Left forelimb (tissue), 1 donor: ENCODE measurements at places on chromosomes 16 and 17.

DNA sequence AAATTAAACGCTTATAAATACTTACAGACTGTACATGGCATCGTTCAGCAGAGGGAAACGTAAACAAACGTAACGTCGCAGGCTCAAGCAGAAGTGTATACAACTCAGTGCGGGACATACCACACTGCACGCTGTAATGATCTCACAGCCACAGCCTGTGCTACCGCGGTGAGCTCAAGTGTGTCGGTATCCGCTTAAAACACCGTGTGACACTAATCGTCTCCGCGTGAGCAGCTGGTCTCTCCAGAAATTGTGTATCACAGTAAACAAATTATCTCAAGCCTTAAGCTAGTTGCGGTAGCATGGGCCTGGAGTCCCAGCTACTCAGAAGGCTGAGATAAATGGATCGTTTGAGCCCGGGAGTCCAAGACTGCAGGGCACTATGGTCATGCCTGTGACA lies 115.3 kb downstream of the ANKRD11 start:
- no peak for DNase-seq

DNA sequence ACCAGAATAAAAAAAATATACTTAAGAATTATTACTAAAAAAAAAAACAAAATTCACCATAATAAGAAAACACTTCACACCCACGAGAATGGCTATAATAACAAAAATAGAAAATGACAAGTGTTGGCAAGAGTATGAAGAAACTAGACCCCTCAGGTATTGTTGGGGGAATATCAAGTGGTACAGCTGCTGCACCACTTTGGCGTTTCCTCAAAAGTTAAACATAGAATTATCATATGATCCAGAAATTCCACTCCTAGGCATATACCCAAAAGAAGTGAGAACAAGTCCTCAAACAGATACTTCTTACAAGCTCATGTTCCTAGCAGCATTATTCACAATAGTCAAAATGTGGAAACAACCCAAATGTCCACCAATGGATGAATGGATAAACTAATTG lies 26.3 kb downstream of the AMFR start:
- no peak for DNase-seq

DNA sequence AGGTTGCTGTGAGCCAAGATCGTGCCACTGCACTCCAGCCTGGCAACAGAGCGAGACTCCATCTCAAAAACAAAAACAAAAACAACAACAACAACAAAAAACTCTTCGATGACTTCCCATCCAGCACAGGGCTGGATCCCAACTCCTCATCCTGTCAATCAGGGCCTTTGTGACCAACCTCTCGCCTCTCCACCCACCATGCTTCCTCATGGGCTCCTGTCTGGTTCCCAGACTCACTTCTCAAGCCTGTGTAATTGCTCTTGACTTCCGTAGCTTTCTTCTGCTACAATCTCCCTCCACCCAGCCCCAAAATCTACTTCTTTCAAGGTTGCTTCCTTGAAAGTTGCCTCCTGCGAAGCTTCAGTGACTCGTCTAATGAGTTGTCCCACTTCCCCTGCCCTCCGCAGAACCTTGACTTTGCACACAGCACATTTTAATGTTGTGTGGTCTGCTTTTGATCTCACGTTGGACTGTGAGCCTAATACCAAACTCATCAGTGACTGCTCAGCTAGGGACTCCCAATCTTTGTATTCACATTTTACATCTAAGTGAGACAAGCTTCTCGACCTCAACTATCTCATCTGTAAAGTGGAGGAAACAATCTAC lies 936 bp upstream of the RASL10B start:
- DNase-seq = no peak

DNA sequence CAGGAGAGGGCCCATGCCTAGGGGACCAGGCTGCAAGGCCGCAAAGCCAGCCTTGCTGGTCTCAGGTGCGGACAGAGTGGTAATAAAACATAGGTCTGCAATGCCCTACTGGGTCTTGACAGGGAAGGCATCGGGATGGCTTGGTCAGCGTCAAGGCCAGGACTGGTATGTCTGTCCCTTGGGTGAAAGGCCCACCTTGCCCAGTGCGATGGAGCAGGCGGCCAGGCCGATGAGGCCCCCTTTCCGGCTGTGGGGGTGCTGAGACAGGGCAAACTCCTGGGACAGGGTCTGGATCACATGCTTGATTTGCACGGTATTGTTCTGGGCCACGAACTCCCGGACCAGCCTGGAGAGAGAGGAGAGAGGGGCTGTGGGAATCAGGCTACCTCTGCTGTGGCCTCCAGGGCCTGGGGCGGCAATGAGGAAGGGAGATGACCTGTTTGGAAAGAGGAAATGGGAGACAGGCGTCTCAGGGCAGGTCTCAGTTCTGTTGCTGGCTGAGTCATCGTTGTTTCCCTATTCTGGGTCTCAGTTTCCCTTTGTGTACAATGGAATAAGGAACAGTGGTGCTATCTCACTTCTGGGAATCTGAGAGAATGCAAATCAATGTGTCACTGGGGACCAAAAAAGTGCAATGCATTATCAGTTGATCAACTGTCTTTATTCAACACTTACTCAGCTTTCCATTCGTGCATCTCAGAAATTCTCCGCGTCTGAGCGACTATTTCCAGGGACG lies 14.8 kb downstream of the VAC14 start:
- no peak for DNase-seq

DNA sequence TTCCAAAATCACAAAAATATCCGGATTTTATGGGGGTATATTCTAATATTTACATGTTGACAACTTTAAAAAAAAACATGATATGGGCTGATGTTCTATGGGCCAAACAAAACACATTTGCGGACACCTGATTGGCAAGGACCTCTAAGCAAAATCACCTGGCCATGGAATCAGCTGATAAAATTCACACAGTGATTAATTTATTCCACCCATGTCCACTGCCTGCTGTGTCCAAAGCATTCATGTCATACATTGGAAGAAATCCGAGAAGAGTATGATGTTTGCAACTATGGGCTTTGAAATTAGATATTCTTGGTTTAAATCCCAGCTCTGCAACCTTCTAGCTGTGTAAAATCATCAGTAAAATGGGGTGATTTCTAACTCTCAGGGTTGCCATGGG lies 538.7 kb downstream of the HAPSTR1 start:
- DNase-seq = no peak

DNA sequence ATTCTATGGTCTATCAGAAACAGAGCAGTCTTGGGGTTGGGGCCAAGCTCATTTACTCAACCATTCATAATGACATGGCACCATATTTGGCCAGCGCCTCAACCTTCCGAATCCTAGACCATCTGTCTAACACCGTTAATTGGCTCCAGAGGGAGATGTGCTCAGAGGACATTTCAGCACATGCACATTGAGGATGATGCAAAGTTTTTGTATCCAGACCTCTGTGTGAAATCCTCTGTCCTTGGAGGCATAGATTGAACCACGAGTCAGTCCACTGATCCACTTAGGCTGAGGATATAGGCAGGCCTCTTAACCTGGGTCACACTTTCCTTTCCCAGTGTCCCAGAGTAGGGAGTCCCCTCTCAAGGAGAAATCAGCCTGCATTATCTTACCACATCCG lies 85.5 kb downstream of the SHISA6 start:
- no peak for DNase-seq

GRCh38 chr17:40350689-40351358 lies 13.7 kb downstream of the GJD3 start:
- no peak for DNase-seq

DNA sequence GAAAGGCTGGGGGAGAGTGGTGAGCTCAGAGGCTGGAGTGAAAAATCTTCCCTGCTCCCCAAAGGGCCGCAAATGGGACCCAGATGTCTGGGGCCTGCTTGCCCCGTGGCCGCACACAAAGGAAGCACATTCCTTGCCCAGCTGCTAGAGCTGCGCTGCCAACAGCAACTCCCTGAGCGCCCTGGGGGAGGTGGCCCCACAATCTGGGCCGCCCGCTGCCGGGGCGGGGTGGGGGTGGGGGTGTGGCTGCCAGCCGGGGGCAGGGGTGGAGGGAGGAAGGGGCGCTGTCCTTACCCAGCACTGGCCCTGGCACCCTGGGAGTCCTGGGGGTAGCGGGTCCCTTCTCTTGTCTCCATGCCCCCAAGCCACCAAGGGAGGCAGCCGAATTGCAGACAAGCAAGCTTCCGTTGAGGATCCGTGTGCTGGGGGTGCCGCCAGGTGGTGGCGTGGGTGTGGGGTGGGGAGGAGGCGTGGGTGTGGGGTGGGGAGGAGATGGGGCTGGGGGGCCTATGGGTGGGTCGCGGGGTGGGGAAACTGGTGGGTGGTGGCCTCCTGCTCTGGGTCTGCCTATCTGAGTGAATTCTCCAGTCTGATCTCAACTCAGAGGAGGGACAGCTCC lies 48.4 kb upstream of the PABPN1L start:
- no peak for DNase-seq

- no peak for DNase-seq
Observed at GRCh38 chr17:78669975-78670518, 92.9 kb upstream of the DNAH17 start.

DNA sequence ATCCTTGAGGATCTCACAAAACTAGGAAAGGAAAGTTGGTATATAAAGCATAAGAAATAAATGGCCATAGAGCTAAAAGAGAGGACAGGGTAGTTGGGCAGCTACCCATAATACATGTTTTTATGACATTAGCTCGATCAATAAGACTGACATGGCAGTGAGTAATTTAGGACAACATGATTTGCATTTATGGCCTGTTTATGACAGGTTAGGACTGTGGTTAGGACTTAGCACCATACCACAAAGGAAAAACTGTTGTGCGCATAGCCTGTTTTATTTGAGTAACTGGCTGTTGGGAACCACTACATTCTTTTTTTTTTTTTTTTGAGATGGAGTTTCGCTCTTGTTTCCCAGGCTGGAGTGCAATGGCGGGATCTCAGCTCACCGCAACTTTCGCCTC lies 18.0 kb upstream of the TRIM37 start:
- DNase-seq = no peak

DNA sequence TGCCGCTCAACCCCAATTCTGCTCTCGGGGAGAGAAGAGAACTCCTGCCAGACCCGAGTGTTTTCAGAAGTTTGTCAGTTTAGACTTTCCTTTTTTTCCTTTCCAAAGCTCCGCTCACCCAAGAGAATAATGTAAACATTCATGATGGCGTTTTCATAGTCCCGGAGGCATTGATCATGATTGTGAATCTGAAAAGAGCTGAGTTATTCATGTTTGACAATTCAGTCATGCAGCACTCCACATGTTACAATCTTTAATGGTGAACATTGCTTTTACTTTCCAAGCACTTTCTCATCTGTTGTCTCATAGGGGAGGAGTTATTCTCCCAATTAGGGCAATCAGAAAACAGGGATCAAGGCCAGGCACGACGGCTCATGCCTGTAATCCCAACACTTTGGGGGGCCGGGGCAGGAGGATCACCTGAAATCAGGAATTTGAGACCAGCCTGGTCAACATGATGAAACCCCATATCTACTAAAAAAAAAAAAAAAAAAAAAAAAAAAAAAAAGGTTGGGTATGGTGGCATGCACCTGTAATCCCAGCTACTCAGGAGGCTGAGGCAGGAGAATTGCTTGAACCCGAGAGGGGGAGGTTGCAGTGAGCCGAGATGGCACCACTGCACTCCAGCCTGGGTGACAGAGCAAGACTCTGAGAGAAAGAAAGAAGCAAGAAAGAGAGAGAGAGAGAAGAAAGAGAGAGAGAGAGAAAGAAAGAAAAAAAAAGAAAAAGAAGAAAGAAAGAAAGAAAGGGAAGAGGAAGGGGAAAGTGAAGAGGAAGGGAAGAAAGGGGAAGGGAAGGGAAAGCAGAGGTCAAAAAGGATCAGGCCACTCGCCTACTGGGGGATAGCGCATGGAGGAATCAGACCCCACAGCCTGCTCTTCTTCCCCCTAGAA lies 70.0 kb upstream of the TNRC6C start:
- DNase-seq = no peak

DNA sequence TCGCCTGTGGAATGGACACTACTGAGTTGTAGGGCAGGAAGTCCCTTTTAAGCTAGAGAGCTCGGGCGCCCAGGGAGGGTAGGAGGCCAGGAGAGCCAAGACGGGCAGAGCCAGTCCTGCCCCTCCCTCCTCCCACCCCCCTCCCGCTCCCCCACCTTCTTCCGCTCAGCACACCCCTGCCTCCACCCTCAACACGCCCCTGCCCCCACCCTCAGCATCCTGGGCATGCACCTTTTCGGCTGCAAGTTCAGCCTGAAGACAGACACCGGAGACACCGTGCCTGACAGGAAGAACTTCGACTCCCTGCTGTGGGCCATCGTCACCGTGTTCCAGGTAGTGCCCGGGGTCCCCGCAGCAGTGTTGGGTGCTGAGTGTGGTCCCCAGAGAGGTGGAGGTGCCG lies 18.3 kb downstream of the TPSG1 start:
- DNase-seq = no peak

GRCh38 chr17:17826342-17826713 lies 10.5 kb downstream of the SREBF1 start:
- DNase-seq = no peak

GRCh38 chr17:76940738-76941350 lies 72.6 kb downstream of the MGAT5B start:
- no peak for DNase-seq

DNA sequence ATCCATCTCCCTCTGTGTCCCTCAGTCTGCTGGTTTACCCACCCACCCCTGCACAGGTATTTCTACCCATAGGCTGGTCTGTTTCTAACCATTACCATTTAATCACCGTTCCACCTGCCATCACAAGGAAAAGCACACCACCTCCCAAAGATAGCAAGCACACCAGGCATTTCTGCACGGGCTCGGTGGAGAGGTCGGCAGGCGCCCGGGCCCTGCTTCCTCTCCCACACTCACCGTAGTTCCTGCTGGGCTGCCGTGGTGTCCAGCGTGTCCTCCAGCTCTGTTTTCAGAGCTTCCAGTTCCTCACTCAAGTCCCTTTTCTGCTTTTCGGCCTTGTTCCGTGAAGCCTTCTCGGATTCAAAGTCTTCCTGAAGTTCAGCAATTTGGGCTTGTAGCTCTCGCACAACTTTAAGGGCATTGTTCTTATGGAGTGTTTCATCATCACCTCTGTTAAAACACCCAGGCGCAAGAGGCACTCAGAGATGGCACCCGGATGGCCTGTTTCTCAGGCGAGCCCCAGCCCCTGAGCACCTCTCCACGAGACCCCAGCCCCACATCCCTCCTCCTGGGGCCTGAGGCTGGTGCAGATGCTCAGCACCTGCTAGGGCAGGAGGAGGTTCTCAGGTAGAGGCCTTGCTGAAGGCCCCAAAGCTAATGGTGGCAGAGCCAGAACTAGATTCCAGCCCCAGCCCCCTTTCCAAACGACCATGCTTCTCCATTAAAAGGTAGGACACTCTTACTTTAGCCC lies 69.0 kb downstream of the NDEL1 start:
- DNase-seq = no peak

GRCh38 chr16:82432261-82432660 lies 194.5 kb upstream of the CDH13 start:
- DNase-seq = no peak

DNA sequence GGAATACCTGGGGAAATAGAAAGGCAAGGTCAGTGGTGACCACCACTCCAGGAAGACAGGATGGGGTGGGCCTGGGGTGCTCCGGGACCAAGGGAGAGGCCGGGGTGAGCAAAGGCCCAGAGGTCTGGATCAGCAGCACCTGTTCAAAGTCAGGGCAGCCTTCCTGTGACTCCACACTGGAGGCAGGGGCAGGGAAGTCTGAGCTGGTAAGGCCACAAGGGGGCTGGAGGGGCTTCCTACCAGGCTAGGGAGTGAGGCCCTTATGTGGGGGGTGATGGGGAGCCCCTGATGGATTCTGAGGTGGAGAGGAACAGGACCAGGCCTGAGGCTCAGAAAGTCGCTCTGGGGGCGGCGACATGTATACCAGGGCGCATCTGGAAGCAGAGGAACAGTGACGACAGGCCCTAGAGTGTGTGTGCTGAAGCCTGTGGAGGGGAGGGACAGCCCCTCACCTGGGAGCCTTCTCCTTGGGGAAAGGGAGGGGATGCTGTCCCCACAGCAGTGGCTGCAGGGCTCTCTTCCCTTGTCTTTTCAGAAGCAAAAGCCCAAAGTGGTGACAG lies 3.7 kb downstream of the C16orf78 start:
- no peak for DNase-seq

- DNase-seq = no peak
Observed at GRCh38 chr16:88113545-88114045, 162.4 kb downstream of the BANP start.
